Stimulated activated CD4-positive, alpha-beta T cell treated with anti-CD3 and anti-CD28 coated beads, Interleukin-12 subunit alpha, Interleukin-12 subunit beta, amount 100 ng/mL, for 4 hours (primary cell): ENCODE measurements at places on chromosomes 12 and 14.

GRCh38 chr14:70638416-70638815 is 3.3 kb upstream of the TTC9 start:
- no peak for DNase-seq

GRCh38 chr14:50821510-50822464 is 9.2 kb downstream of the NIN start:
- DNase-seq = no peak

DNA sequence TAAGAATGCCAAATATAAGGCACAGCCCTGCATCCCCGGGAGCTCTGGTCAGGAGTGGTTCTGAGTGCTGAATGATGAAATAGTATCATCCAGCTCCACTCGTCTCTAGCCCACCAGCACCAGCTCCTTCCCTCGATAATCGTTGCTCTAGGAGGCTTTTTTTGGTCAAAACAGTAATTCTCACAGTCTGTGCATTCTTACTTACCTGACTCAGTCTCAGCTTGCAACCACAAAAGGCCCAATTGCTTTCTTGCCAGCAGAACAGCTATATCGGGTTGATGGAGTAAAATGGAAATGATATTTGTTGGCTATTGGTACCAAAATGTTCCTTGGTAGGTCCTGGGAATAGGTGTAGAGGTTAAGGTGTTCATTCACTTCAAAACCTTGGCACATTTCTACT is 94.8 kb downstream of the BMP4 start:
- DNase-seq = no peak

GRCh38 chr14:77903221-77903620 is 103.3 kb downstream of the ADCK1 start:
- no peak for DNase-seq

DNA sequence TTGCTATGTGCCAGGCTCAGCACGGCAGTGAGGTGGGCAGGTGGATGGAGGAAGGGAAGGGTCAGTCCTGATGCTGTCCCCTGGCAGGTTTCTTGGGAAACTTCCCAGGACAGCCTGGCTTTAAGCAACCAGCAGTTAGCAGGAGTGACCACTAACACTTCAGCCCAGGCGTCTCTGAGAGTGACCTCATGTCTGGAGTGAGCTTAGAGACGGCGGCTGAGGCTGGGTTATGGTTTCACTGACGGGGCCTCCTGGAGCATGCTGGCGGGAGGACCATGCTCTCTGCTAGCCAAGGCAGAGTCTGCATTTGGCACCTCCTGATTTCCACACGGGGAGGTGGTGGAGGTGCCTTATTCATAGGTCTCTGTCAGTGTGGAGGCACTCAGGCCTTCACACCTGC is 2.5 kb downstream of the HHIPL1 start:
- DNase-seq = no peak

DNA sequence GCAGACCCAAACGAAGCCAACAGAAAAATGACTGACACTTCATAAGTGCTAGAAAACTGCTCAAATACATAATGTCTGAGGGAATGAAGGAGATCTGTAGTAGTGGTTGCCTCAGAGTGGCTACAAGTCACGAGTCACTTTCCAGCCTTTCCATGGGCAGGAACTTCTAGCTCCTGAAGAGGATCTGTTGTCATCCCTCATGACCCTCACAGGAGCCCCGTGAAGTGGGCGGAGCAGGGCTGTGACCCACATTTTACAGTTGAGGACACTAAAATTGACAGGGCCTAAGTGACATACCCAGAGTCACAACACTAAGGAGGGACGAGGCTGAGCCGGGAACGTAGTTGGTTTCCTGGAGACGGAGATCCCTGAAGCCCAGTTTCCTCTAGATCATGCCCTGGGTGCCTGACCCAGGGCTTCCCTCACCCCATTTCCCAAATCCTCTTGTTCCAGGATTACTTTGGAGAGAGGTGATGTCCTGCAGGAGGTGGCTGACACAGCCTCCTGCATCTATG is 45.8 kb upstream of the P2RX7 start:
- no peak for DNase-seq

DNA sequence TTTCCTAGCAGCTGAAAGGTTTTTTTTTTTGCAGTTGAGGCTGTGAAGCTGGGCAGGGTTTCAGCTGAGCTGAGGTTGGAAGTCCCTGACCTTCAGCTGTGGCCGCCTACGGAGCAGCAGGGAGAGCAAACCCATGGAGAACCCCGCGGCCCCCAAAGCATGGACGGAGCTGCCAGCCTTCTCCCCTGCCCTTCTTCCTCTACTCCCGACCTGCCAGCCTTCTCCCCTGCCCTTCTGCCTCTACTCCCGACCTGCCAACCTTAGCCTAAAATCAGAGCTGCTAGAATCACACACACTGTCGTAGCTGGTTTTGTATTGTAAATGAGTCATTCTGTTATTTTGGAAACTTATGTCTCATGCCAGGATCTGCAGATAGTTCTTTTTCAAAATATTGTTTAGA is 74.6 kb downstream of the PPP2R5C start:
- DNase-seq = no peak

GRCh38 chr14:102537981-102538601 is 28.5 kb upstream of the ANKRD9 start:
- DNase-seq = no peak

- no peak for DNase-seq
Measured at GRCh38 chr12:3564861-3565260, 73.9 kb downstream of the PRMT8 start.

DNA sequence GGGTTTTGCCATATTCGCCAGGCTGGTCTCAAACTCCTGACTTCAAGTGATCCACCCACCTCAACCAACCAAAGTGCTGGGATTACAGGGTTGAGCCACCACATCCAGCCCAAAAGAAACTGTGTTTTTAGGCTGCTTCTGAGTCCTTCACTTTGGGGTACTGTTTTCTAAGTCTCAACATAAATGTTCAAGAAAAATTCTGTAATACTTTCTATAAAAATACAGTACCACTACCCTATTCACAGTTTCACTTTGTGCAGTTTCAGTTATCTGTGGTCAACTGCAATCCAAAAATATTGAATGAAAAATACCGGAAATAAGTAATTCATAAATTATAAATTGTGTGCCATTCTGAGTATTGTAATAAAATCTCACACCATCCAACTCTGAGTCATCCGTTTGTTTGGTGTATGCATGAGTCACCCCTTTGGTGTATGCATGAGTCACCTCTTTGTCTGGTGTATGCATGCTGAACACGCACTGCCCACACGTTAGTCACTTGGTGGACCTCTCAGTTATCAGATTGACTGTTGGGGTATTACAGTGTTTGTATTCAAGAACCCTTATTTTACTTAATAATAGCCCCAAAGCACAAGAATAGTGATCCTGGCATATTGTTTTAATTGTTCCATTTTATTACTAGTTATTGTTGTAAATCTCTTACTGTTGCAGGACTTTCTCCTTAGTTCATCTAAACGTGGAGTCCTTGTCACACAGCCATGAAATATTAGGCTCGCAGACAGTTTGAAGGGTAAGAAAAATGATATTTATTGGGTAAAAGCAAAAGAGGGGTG is 190.2 kb downstream of the FSCB start:
- DNase-seq = no peak

DNA sequence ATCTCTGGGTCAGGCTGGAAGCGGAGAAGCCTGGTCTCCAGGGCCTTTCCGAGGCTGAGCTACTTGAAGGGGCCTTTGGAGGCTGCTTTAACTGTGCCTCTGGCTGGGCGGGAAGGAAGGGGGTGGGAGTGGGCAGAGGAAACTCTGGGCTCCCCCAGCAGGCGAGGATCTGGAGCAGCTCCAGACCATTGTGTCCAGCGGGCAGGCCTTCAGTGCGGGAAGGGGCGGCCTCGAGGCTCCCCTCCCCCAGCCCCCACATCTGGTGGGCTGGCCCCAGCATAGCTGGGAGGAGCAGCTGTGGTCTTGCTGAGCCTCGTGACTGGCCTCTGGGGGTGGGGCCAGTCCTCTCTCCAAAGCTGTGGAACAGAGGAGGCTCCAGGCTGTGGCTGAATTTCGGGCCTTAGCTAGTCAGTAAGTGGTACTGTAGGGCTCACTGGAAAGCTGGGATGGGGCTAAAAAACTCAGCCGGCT is 3.4 kb downstream of the TAMALIN start:
- no peak for DNase-seq

- DNase-seq = no peak
Measured at GRCh38 chr12:76049575-76050251, 18.1 kb upstream of the PHLDA1 start.
